ENCODE measurements at places on chromosomes 6 and 20. TPM values are rescaled to one million over a fixed set of nuclear protein-coding genes. Genes with fewer than 3 reads are reported as not detected.

GRCh38 chr6:113403966-113404595 is 453.1 kb upstream of the MARCKS start:
- no peak overlapping the region for H3K27ac ChIP-seq
- no peak for DNase-seq
- H3K4me1 ChIP-seq, result no peaks in the 10 kb centered on the region
- no peaks in the 10 kb centered on the region for H3K36me3 ChIP-seq
- peaks cover 2% of the 10 kb centered on the region for H3K27me3 ChIP-seq

GRCh38 chr6:18388271-18388670 is 1.1 kb downstream of the RNF144B start:
- peaks cover 26% of the 10 kb centered on the region for H3K4me1 ChIP-seq
- peak overlapping the region; percentile 69 for H3K4me3 ChIP-seq
- H3K27ac ChIP-seq, result peak overlapping the region; percentile 97
- no peak for DNase-seq

DNA sequence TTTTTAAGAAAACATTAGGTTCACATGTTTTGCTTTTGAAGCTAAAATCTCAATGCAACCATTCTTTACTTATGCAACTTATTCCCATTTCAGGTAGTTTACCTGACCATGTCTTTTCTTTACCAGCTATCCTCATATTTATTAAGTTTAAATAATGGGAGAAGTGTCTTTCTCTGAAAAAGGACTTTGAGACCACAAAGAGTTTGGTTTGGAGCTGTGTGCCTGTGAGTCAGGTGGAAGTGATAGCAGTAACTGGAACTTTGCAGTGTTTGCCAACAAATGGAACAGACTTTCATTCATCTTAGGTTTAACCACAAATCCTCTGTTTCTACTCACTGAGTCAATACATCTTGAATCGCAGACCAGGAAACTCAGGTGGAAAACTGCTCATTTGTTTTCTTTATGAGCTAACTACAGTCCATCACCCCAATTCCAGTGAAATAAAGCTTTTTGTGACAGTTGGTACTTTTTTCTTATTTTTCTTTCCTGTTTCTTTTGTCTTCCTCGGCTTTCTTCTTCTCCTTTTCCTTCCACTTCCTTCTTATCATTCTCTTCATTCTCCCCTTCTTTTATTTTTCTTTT is 148.3 kb upstream of the RIN2 start:
- DNase-seq, result no peak
- no peaks in the 10 kb centered on the region for H3K36me3 ChIP-seq
- H3K4me1 ChIP-seq, result no peaks in the 10 kb centered on the region
- peaks cover 2% of the 10 kb centered on the region for H3K27me3 ChIP-seq

DNA sequence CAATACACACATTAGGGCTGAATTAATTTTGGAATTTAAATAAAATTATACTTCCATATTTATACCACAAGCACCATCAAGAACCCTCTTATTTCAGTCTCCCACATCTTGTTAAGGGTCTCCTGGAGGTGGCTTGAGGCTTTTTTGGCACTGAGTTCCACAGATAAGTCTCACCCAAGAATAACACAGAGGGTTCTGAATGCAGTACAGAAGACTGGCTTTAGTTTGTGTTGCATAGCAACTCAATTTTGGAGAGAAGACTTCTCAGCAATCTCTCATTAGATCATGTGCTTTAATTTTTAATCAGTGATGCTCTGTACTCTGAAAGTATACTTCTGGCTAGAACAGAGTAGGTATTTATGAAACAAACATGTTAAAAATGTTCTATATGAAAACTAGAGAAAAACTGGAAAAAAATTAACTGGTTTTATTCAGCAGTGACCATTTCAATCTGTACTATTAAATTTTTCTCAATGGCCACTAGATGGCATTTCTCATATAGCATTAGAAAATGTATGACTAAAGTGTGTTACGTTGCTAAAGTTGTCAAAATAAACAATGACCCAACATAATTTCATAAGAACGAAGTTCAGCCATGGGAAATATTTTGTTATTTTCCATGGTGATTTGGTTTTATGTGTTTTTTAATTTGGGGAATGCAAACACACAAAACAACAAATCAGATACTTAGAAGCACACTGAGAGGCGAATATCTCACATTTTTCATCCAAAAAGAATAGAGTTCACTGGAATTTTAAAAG is 32.7 kb upstream of the MAP7 start:
- no peak overlapping the region for H3K4me3 ChIP-seq
- peaks cover 9% of the 10 kb centered on the region for H3K36me3 ChIP-seq
- no peaks in the 10 kb centered on the region for H3K4me1 ChIP-seq
- H3K27ac ChIP-seq, result no peak overlapping the region

SEMG1 gene
- not detected for total RNA-seq

IL17A gene
- total RNA-seq, result not detected

Measured in liver (tissue), 10 donors.